ENCODE measurements at places on chromosomes 3 and 15.
A peak's percentile ranks its signal among the peaks of the same experiment; 100 is the strongest.

DNA sequence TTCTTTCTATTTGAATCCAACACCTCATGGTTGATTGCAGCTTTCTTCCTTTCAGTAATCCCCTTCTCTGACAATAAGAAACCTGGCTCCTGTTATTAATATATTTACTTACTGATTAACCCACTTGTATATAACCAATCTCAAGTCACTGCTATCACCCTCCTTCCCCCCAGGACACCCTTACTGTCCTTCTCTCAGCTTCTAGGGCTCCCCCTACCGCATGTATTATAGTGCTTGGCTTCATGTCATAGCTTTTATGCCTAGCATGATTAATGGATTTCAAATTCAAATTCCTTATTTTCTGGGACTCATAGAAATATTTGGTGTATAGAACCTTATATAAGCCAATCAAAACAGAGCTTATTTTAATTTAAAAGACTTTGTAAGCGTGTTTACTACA is 75.7 kb upstream of the BNIP2 start:
- DNase-seq = no peak

DNA sequence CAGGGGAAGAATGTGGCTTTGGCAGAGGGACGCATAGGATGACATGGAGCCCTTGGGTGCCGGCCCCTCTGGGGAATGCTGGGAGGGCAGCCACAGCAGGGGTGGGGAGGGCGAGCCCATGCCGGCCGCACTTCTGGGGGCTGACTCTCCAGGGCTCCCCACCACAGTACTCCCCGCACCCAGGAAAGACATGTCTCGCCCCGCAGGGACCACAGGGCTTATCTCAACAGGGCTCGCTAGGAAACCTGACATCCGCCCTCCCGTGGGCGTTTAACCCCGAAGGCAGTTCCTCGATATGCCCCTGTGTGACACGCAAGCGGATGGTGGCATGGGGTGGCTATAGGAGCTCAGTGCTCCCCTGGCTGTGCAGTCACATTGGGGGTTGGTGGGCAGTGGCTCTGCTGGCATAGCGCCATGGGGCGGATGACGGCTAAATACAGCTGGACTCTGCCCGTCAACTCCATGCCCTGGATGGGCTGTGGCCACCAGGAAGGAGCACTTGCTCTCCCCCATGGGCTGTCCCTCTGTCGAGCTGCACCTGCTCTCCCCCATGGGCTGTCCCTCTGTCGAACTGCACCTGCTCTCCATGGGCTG is 141.4 kb downstream of the ADAMTS17 start:
- no peak for DNase-seq

DNA sequence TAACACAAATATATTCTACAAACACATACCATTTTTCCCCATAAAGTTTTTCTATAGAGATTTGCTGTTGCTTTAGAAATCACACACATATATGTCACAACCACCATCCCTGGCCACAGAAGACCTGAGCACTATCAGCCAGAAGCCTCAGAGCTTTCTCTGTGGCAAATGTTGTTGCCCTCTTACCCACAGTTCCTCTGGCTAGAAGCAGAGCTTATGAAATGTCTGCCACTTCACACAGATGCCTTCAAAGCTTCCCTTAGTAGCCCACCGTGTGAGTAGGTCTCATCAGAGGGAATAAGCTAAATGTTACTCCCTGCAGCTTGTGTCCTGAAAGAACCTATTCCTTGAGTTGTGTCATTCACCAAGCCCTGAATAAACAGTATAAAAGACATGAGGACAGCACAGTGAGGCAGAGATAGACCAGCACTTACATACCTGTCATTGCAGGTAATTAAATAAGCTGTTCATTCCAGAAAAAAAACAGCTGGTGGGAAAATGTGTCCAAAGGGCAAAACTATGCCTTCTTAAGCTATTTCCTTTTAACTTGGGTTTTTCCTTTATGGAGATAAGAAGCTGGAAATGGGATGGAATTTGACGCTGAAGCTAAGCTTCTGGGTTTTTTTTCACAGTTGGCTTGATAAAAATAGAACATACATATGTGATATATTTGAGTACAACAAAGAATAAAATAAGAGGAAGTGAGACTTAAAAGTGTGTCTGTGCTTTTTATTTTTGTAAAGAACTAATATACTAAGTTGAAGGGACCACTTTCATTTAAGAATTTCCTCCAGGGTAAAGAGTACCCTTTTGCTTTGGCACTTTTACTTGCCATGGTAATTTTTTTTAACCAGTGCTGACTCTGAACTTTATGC is 391.4 kb downstream of the KCNH8 start:
- no peak for DNase-seq

DNA sequence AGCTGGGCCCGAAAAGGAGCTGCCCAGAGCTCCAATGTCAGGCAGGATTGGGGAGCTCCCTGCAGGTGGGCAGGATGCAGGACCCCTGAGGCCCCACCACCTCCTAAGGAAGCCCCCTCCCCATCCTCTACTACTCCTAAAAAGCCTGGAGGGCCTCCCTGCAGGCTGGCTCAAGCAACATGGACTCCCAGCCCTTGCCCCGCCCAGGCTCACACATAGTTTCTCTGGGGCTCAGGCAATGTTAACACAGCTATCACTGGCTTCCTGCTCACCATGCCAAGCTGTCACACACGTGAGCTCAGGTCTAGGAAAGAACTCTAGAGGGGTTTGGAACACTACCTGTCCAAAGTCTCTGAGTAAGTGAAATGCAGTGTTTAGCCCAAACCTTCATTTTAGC is 65.4 kb upstream of the ZNF148 start:
- DNase-seq = no peak

DNA sequence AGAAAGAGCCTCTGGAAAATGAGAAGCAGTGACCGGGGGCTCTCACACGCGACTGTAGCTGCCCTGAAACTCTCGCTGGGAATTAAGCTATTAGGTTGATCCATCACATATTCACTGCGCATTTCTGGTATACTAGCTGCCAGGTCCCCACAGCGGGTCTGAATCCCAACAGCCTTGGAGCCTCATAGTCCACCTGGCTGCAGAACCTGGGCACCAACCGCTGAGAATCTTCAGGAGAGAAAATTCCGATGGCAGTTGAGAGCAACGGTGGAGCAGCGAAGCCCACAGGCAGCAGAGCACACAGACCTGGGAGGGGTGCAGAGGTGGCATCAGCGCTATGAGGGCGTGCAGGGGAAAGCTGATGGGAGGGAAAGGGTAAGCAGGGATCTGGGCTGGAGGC is 75.1 kb downstream of the FAM174B start:
- no peak for DNase-seq

DNA sequence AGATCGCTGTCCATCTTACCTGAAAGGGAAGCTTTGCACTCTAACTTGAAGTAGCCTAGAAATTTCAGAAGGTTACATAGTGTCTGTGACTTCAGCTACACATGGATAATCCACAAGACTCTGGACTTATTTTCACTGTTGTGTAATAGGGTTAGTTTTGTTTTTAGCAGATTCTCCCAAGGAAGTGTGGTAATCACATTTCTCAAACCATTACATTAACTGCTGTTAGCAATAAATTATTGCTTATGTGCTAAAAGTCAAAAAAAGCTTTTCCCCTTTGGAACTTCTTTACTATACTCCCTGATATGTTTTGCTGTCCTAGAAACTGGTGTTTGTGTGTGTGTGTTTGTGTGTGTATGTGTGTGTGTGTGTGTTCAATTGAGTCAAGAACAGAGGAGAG is 351.8 kb upstream of the TPRG1 start:
- DNase-seq = no peak

DNA sequence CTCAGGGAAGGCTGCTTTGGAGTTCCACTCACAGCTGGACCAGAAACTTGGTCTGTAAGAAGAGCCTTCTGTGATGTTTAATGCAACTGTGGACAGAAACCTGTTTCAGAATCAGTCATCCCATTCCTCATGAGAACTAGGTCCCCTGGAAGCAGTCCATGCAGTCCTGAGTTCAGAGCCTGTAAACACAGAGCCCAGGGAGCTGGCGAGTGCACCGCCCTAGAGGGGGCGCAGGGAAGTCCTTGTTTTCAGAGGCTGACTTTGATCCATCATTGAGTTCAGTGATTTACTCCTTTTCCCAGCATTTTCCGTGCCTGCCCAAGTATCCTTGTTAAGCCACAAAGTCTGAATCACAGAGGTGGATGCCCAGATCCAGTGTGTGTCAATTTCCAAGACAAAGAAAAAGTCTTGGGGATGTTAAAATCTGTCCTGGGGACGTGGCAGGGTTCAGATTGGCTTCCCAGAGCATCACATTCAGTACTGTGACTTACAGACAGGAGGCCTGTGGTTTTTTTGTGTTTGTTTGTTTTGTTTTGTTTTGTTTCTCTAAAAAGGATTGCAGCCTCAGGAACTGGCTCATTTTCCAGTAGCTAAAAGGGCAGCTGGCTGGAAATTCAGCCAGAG is 9.8 kb upstream of the TXNRD3 start:
- no peak for DNase-seq

- DNase-seq = no peak
Observed at GRCh38 chr3:193348686-193349085, 29.9 kb downstream of the ATP13A5 start.

DNA sequence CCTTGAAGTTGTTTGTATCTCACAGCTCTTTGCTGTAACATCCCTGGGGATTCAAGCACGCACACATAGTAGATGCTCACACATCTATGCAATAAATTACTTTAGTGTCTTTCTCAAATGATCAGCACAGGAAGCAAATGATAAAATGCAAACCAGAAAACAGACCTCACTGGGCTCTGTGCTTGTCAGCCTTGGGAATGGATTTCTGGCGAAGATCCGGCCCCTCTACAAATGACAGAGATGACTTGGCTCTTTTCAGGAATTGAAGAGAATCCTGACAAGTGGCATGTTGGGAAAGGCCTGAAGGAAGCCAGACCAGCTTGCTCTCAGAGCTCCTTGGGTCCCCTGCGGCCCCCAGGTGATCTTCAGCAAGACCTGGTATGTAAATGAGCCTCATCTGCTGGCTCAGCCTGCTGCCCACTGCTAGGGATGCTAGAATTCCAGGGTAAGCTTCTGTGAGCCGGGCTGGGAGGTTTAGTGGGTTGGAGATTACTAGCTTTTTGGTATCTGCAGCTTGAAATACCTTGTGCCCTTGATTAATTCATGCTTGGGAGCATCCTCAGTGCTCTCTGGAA is 54.1 kb downstream of the LPP start:
- DNase-seq = no peak

DNA sequence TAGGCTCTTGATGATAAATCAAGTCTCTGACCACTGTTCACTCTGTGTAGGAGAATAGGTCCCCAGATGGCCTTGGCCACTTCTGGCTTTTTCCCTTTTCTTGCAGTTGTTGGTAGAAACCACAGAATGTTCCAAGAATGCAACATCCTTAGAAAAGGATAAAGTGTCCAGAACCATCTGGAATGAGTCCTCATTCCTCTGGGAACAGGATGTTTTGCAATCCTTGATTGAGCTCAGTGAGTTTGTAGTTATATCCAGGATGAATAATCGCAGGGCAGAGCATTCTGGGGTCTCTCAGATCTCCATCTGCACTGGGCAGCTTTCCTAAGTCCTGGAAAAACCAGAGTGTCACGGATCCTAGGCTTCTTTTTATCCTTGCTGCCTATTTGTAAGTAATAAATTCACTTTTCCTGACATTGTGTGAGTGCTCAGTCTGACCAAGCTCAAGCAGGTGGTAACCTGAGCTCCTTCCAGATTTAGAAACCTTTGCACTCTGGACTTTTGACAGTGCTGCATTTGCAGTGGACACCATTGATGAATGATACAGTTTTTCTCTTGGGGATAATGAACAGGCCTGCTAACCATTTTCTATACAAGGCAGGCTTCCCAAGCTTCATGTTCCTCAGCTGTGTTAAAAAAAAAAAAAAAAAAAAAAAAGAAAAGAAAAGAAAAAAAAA is 1028.6 kb downstream of the OTOL1 start:
- peak; percentile 72 for DNase-seq

DNA sequence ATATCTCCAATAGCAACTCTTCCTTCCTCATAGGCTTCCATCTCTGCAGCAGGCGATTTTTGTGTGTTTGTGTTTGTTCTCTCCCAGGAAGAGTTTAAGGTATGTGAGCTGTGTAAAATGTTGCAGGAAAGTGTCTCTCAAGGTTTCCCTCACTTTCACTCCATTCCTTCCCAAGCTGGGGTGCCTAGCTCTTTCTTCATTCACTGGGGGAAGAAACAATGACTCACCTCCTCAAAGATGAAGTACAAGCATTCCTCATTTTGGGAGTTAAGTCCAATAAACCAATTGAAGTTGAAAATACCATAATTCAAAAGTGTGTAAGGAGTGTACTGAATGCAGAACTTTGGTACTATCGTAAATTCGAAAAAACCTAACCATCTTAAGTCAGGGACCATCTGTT is 422.7 kb upstream of the CFAP20DC start:
- DNase-seq = no peak

Measured in forelimb muscle (tissue), 1 donor.